ENCODE measurements at places on chromosomes 2 and 18.

DNA sequence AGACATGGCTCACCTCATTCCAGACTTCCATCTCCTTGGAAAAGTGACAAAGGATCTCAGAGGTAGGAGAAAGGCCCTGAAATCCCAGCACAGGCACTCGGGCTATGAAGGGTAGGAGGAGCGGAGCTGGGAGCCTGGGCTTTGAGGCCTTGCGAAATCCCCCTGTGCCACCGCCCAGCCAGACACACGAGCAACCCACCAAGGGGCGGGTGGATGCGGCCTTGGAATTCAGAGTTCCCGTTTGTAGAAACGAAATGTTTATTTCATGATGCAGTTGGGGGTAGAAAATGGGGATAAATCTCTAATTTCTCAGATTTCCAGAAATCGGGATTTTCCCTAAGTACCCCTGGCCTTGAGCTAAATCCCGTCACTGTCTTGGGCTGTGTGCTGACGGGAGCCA lies 177.1 kb upstream of the HDAC4 start:
- DNase-seq: no peak

GRCh38 chr18:34795070-34795732 lies 85.1 kb downstream of the DTNA start:
- DNase-seq: no peak

GRCh38 chr18:79804130-79804787 lies 6.5 kb downstream of the KCNG2 start:
- DNase-seq: no peak

DNA sequence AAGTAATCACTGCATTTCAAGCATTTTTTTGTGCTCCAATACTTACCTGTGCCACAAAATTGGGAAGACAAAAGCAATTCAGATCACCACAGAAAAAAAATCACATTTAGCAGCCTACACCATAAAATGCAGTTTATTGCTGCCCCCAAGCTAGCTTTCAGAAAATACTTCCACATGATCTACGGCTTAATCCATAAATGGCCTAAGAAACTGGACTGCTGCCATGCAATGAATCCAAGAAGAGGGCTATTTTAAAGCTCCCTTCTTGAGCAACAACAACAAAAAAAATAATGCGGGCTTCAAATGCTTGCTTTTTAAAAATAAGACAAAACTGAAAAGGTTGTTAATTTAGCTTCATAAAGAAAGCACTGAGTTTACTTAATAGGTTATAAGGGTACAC lies 272.3 kb downstream of the RAD51AP2 start:
- DNase-seq: no peak

DNA sequence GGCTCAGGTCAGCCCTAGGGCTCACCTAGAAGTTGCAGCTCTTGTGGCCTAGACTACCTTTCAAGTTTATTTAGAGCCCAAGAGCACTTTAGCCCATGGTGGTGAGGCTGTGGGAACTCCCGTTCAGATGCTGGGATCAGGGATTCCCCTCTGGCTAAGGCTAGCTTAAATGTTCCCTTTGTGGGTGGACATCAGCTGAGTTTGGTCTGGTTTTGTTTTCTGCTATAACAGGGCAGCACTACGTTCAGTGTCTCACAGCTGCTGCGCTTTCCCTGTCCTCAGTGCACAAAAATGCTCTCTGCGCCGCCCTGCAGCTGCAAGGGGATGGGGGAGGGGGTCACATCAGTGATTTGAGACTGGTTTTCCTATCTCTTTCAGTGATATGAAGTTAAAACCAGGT lies 170.5 kb upstream of the KCNJ3 start:
- no peak for DNase-seq

GRCh38 chr18:58249712-58250111 lies 205.7 kb downstream of the NEDD4L start:
- DNase-seq: no peak

- no peak for DNase-seq
These were observed 52.2 kb downstream of the INPP5D start for GRCh38 chr2:233112329-233112728.

- DNase-seq: no peak
These were observed 14.1 kb upstream of the ZSWIM2 start for GRCh38 chr2:186862869-186863709.

DNA sequence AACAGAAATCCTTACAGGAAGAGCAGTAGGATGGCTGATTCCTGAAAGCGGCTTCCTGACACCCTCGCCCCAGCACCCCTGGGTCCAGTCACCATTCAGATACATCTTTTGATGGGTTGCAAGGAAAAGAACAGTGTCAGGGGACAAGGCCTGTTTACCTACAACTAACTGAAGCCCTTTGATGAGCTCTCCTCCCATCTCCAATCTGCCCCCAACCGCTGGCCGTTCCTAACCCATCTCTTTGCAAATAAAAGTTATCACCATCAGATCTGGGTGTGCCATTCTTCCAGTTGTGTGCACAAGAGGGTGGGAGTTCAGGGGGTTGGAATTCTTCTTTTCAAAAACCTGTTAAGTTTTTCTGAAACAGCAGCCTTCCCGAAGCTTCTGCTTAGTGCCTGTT lies 48.9 kb downstream of the ARL4C start:
- no peak for DNase-seq

DNA sequence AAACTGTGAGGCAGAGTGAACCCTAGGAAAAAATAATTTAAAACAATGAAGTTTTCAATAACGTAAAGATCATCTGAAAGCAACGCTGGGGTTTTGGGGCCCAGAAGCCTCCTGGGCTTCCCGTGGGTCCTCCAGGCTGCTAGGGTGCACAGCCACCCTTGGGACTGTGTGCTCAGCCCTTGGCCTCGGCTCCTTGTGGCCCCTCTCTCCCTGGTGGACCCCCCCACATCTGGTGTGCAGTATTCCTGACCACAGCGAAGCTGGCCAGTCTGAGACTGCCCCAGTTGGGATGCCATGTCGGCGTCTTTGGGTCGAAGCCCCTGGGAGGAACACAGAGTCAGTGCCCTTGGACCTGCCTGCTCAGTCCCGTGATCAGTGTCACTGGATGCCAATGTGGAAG lies 53.0 kb downstream of the ACKR3 start:
- no peak for DNase-seq

DNA sequence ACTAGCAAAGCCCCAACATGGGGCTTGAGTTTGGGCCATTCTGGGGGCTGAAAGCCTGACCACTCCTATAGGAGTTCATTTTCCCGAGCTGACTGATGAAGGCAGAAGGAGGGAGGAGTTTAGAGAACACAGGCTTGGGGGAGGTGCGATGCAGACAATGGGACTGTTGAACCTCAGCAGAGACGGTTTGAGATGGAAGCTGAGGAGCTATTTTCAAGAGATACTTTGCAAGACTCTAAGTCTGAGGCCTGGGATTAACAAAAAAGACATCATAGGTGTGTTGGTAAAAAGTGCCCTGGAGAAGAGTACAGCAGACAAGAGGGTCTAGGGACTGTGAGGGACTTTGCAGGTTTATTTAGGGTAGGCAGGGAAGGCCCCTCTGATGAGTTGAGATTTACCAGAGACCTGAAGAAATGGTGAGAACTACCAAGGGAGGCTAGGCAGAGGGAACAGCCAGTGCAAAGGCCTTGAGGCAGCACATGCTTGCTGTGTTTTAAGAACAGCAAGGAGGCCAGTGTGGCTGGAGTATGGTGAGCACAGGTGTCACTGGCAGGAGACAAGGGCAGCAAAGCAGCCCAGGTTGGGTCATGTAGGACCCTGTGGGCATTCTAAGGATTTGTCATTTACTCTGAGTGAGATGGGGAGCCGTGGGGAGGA lies 31.6 kb downstream of the PCBP1 start:
- no peak for DNase-seq

DNA sequence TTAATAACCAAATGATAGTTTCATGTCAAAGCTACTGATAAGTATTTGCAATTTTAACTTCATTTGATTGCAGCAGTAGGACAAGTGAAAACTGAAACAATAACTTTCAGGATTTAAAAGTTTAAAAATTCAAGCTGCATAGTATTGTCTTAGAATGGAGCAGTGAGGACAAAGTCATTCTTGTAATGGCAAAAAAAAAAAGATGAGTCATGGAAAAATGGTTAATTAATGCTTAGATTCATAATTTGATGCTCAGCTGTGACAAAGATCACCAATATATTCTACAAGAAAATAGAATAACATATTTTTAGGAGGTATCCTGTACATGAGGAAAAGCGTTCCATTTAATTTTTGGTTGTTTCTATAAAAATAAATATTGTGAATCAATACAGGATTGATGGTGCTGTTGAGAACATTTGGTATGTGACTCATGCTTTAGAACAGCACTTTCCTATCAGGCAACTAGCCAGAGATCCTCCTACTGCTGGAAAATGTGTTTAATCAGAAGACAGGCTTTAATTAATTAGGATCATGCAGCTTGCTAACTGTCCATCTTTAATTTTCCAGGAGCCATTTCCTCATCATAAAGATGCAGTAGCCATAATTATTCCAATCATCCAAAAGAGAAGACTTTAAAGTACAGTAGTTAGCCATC lies 239.0 kb upstream of the MMADHC start:
- no peak for DNase-seq

DNA sequence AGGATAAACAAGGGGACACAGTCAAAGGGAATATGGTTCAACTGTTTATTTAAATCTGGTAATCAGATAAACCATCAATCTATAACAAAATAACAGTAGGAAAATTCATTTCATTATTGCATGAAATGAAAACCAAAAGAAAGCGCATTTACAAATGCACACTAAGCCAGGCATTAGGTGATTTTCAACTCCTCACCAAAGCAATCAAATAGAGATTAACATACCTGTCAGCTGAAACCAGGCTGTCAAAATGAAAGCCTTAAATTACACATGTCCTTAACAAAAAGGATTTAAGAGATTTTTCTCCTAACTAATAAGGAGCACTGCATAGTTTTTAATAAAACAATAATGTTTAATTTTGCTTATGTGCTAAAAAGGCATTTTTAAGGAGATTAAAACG lies 23.0 kb downstream of the STK39 start:
- no peak for DNase-seq

GRCh38 chr2:2842466-2842865 lies 511.4 kb upstream of the MYT1L start:
- no peak for DNase-seq

- no peak for DNase-seq
These were observed 88.8 kb downstream of the CHN1 start for GRCh38 chr2:174916270-174916930.

DNA sequence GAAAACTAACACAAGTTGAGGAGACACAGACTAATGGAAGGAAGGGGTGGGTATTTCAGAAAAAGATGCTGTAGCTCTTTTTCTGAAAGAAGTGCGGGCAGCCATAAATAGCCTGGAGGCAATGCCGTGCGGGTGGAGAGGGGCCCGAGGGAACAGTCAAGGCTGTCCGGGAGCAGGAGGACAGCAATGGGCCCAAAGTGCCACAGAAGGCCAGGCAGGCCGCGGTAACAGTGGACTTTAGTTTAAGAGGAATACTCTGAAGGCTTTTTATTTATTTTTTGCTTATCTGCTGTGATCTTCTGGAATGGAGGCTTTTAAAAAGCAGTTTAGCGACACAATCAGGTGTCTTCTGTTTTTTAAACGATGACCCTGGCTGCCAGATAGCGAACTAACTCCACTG lies 2.8 kb downstream of the ITGB1BP1 start:
- no peak for DNase-seq

- DNase-seq: no peak
These were observed 208.2 kb upstream of the REV1 start for GRCh38 chr2:99697811-99698568.

DNA sequence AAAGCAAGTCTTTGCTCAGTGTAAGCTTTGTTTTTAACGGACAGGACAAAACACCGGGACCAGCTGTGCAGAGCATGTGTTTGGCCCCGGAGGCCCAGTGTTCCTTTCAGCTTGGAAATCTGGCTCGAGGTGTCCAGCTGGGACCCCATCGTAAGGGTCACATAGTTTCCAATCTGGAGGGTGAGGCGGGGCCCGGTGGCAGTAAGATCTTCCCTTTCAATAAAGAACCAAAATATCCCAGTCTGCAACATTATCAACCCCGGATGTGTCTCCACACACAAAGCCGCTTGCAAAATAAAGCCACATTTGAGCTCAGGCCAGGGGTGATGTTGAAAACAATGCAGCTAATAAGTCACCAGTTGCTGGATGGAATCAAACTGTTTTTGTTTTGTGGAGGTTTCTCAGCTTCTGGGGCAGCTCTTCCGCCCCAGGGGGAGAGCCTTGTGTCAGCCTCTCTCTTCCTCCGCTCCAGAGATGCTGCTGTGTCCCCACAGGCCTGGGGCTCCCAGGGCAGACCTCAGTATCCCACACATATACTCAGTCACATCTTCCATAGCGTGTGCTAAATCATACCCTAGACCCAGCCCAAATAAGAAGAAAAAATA lies 138.6 kb upstream of the GLI2 start:
- no peak for DNase-seq

DNA sequence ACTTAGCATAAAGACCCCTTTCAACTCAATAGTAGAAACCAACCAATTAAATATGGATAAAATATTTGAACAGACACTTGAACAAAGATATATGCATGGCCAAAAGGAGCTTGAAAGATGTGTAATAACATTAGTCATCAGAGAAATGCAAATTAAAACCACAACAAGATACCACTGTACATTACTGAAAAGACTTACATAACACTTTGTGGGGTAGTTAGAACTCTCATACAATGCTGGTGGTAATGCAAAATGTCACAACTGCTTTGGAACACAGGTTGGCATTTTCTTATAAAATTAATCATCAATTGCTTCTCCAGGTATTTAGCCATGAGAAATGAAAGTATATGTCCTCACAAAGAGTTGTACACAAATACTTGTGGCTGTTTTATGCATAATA lies 60.7 kb downstream of the TTC27 start:
- DNase-seq: no peak

- no peak for DNase-seq
These were observed 9.3 kb downstream of the XRCC5 start for GRCh38 chr2:216118474-216118873.

DNA sequence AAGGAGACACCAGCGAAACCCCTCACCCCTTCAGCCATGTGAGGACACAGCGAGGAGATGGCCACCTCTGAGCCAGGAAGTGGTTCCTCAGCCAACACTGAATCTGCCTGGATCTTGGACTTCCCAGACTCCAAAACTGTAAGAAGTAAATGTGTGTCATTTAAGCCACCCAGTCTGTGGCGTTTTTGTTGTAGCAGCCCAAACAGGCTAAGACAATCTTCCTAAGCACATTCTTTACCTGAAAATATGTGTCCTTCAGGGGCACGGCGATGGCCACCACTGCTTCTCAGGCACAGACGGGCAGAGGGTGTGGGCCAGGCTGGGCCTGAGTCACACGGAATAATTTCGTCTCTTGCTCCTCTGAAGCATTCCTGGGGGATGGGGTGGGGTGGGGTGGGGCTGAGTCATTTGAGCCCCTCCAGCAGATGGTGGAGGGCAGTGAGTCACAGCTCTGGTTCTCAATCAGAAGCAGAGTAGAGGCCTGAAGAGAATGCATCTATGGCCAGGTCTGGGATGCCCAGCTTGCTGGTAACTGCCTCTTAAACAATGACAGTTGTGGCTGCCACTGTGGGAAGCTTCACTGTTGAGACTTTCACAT lies 142.4 kb downstream of the CAPN13 start:
- DNase-seq: no peak

DNA sequence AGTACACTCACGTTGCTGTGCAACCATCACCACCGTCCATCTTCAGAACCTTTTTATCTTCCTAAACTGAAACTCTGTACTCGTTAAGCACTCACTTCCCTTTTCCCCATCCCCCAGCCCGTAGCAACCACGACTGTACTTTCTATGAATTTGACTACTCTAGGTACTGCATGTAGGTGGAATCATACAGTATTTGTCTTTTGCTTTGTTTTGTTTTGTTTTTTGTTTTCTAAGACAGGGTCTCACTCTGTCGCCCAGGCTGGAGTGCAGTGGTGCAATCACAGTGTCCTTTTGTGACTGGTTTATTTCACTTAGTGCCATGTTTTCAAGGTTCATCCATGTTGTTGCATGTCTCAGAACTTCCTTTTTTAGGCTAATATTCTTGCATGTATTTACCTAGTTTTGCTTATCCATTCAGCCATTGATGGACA lies 7.0 kb upstream of the TYMS start:
- no peak for DNase-seq

All from CD4-positive, alpha-beta T cell treated with Interleukin-6 at 100 ng/mL for 8 hours (primary cell).